ENCODE measurements at places on chromosomes 1 and 21. TPM values are rescaled to one million over a fixed set of nuclear protein-coding genes. Genes with fewer than 3 reads are reported as not detected.

TAS1R1 gene
- not detected for total RNA-seq

CLIC6 gene
- total RNA-seq: 17.2 TPM

GJB3 gene
- 2.2 TPM for total RNA-seq

LCE3B gene
- total RNA-seq: not detected

AMY2A gene
- total RNA-seq: not detected

All from urinary bladder (tissue), 4 donors.